Right cardiac atrium (tissue), 5 donors: ENCODE measurements at places on chromosomes 4 and X.

GRCh38 chrX:72294497-72294896 is 11.2 kb downstream of the CITED1 start:
- no peak for DNase-seq

DNA sequence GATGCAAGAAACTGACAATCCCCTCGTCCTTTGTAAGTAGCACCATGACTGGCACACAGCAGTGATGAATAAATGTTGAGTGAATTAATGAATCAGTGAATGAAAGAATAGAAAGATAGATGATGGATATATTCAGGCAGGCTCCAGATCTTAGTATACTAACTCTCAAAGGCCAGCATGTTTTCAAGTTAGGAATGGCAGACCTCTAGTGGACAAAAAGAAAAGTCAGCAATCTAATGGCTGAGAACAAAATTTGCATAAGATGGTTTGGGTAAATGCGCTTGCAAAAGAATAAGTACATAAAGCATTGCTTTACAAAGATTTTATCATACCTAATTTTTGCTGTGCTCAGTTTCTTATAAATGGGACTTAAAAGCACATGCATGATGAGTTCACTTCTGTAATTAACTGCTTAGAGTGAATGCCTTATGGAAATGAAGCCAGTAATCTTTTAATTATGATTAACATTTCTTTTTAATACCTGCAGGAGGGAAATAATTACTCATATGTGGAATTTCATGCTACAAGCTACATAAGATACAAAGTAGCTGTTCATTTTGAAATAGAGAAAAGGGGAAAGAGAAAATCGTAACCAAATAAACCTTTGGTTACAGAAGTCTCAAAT is 126.9 kb upstream of the GPRIN3 start:
- no peak for DNase-seq

DNA sequence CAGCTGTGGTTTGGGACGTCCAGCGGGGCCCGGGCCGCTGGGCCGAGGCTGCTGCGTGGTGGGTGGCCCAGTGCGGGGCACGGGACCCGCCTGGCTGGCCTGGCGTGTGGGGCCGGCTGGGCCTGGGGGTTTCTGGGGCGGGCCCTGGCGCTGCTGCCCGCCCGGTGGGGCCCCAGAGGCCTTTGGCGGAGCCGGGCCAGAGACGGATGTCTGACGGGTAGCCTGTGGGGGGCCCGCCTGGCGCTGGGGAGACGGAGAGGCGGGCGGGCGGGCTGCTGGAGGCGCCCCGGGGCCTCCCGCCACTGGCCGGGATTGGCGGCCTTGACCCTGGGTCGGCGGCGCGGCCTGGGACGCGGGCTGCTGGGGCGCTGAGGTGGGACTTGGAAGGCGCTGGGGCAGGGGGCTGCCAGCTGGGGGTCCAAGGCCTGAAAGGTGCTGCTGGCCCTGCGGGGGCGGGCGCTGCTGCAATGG is 8.1 kb upstream of the TIMP1 start:
- no peak for DNase-seq

DNA sequence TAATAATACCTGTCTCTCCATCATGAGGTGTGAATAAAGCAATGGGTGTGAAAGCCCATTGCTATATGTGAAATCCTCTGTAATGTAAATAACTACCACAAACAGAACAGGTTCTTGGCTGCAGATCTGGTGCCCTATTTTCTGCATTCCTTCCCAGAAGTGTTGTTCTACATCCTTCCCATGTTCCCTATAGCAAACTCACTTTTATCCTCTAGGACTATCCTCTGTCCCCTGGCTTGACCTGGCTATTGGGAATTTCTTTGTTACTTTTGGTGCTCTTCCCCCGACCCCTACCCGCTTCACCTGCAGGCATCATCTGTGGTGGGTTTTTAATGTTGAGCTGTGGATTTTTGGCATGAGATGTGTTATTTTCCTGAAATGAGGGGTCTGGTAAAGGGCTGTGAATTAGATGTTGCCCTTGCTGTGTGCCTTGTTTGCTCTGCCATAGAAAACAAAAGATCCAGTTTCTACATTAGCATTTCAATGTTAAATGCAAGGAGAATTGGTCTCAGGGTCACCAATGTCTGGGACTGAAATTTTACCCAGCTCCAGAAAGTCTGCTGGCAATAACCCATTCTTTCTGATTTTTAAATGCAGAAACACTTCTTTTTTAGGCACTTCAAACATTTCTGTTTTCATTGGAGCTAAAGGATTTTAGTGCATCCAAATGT is 13.6 kb upstream of the FREM3 start:
- no peak for DNase-seq

GRCh38 chr4:987624-988513 is 1.0 kb downstream of the IDUA start:
- peak; percentile 55 for DNase-seq

DNA sequence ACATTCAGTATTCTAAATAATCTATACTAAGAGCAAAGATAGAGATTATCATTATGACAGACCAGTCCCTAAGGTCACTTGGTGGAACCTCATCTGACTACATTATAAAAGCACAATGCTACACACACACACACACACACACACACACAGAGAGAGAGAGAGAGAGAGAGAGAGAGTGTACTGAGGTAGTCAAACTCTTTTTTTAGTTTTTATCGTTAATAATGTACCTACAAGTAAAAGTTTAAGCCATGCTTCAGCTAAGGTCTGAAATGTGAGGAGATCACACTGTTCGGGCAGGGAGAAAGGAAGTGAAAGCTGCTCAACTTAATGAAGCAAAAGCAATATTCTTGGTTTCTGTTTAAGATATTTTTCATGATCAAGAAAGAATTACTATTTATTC is 75.8 kb upstream of the CCDC160 start:
- no peak for DNase-seq

GRCh38 chr4:99430106-99430505 is 5.0 kb downstream of the ADH7 start:
- DNase-seq: no peak

GRCh38 chrX:4181782-4182407 is 468.4 kb upstream of the PRKX start:
- DNase-seq: no peak

DNA sequence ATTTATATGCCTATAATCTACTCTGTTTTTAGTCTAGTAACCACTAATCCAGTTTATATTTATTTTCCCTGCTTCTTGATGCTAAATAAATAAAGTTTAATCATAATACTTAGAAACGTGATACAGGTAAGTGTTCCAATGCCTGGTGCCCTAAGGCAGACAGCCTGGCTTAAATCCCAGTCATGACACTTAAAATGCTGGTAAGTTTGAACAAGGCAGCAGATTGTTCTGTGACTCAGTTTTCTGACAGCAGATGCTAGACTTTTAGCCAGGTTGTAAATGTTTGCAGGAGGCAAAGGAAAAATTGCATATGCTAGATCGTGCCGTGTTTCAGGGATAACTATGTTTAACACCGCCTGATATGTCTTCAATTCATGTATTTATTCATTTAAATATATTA is 2661.6 kb downstream of the PCDH7 start:
- no peak for DNase-seq

DNA sequence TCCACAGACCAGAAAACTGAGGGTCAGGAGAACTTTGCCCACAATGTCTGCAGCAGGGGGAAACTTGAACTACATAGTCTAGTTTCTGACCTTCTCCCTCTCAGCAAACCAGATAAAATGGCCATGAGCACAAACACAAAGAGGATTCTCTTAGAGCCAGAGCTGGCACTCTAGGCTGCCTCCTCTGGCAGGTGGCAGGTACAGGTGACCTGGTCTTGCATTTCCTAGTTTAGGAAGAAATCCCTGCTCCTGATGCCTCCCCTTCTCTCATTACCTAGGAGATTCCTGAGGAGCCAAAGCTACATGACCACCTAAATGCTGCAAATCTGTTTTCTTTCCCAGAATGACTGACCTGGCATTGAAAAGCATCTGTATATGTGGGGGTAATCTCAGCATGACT is 45.1 kb downstream of the ARHGEF9 start:
- DNase-seq: no peak

DNA sequence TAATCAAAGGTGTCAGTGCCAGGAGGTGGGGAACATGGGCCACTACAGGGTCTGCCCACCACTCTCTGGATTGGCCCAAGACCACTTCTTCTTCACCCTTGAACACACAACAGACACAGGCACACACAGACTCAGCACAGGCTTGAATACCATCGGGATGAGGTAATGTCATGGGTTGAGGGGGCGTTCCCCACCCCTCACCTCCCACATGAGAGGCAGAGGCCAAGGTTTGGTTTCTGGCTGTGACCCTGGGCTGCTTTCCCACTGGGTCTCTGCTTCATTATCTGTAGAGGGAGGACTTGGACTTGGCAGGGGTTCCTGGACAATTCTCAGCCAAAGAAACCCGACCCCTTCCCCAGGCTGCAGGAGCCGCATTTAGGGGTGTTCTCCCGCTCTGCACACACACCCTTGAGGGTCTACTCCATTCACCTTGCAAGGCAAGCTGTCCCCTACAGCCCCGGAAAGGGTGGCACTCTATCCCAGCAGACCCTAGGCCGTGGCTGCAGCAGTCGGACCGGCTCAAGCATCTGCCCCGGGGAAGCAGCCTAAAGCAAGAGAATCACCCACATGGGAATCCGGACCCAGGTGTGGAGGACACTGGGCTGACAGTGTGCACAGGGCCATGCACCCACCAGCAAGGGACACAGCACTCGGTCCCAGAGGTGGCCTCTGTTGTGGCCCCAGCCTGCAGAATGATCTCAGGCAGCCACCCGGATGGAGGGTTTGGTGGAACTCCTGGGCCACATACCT is 62.4 kb downstream of the TRMT44 start:
- no peak for DNase-seq

DNA sequence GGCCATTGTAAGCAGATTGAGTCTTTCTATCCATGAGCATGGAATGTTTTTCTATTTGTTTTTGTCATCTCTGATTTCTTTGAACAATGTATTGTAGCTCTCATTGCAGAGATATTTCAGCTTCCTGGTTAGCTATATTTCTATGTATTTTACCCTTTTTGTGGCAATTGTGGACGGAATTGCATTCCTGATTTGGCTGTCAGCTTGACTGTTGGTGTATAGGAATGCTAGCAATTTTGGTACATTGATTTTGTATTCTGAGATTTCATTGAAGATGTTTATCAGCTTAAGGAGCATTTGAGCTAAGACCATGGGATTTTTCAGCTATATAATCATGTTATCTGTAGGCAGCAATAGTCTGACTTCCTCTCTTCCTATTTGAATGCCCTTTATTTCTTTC is 154.6 kb downstream of the GUCY2F start:
- DNase-seq: no peak

DNA sequence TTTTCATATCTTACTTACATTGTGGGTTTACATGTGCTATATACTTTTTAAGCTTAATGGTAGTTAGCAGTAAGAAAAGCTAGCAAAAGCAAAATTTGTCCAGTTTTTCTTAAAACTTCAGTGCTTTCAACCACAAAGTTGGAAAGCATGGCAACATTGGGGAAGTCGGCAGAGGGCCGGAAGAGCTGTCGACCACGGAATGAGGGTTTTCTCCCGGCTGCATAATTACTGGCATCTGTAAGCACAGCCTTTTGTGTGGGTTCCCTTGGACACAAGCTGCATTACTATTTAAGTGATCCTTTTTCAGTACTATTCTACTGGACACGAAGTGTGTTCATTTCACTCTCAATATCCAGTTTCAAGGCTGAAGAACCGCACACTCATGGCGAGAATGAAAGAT is 560.4 kb downstream of the ANKRD50 start:
- DNase-seq: no peak

DNA sequence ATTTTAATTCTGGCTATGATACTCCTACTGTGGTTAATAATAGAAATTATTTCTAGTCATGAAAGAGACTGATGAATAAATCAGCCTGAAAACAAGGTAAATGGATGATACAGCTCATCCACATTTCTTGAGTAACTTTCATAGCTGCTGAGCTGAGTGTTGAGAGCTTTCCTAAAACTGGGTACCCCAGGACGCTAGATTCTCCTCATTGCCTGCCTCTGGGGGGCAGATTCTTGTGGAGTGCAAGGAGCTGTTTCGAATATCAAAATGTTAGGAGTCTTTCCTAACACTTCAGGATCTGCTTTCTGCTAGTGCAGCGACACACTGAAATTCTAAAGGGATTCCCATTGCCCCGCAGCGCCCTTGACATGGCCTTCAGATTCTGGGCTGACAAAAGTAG is 2.1 kb downstream of the MND1 start:
- DNase-seq: no peak

DNA sequence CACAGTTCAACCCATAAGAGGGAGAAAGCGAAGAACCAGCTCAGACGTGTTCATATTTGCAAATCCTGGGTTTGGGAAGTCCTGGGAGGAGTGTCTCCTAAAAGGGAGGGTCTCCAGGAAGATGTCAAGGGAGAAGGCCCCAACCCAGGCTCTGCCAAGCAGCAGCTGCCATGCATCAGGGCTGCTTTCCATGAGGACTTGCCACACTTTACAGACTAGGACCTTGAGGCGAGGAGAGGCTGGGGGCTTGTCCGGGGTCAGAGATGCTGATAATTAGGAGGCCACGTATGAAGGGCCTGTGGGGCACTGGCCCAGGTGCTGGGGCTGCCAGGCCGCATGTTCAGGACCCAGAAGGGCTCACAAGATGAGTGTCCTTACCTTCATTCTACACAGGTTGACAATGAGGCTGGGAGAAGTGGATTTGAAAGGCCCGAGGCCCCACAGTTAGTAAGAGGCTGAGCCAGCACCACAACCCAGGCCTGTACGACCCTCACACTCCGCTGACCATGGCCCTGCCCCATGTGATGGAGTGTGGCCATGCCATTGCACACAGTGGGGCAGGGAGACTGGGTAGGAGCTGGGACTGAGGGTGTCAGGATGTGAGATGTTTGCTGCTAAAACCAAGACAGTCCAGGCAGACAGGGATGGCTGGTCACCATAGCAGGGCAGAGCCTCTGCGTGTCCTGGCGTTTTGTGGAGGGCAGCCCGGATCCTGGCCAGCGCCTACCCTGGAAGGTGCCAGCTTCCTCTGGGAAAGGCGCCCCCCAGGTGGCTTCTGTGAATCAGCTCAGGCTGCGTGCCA is 94.8 kb downstream of the PSAPL1 start:
- no peak for DNase-seq

DNA sequence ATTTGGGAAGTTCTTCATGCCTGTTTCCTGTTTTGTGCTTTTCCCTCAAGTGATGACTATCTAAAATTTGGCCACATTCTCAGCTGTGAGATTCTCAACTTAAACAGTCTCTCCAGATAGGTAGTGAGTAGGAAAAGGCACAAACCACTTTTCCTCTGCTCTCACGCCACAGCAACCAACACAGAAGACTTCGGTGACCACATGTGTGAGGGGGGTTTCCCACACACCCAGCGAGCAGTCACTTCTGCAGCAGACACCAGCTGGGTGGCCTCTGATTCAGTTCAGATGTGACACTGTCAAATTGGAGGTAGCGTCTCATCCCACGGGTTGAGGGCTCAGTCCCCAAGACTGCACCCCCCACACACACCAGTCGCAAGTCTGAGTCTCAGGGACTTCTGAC is 25.1 kb upstream of the CLDN34 start:
- no peak for DNase-seq
